ENCODE measurements at places on chromosomes 4 and X. TPM values are rescaled to one million over a fixed set of nuclear protein-coding genes. Genes with fewer than 3 reads are reported as not detected.
A peak's percentile ranks its signal among the peaks of the same experiment; 100 is the strongest.

DNA sequence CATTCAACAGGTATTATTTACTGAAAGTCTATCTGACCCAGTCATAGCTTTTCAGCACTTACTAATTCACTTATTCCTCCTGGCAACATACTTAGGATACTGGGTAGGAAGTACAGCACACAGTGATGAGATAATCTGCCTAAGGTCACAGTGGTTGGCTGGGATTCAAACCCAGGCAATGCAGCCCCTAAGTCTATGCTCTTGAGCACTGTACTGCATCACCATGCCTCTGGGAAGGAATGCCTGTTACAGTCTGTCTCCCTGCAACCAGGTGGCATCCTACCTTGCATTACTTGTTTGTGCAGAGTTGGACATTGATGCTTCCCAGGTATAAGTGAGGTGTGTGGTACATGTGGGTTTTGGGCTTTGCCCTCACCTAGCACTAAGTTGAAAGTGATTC is 21.5 kb upstream of the LRAT start:
- DNase-seq: no peak

GRCh38 chr4:8594097-8595038 is 1.8 kb downstream of the CPZ start:
- no peak for DNase-seq

Gene CYSLTR1
- 5.3 TPM for total RNA-seq

DNA sequence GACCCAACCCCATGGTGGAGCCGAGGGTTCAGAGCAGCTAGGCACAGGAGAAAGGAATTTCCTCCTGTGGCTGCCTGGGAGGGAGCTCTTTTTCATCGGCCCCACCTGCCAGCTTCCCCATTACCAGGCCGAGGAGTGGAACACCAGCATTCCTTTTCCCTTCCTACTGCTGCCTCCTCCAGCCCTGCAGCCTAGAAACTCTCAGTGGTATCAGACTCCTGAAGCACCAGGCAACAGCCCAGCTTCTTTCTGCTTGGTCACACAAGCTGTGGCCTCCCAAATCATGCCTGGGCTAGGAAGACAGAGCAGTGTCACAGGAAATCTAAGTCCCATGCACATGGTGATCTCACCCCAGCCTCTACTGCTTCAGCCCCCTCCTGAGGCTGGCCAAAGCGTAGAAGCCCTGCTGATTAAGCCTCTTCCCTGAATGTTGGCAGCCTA is 30.1 kb downstream of the RTL5 start:
- no peak for DNase-seq

DNA sequence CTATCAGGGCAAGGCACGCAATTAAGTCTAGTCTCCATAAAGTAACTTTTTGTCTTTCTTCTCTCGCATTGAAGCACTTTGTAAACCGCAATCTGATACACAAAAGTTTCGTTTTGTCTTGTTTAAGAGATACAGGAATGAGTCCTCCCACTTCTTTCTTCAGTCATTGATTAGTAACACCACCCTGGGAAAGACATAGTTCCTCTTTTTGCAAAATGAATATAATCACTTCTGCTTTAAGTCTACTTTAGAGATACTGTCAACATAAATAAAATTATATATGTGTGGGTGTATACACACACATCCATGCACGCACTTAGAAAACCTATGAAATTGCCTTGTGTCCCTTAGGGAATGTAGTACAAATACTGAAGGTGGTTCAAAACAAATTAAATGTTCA is 11.7 kb downstream of the COQ2 start:
- no peak for DNase-seq

- DNase-seq: no peak
These were observed 126.4 kb upstream of the JADE1 start for GRCh38 chr4:128682942-128683666.

GRCh38 chrX:136829413-136829812 is 48.7 kb upstream of the ARHGEF6 start:
- DNase-seq: no peak

- peak; percentile 61 for DNase-seq
These were observed 2.2 kb downstream of the PLXNB3 start for GRCh38 chrX:153766098-153766817.

GRCh38 chr4:135281230-135281629 is 1079.6 kb upstream of the PABPC4L start:
- no peak for DNase-seq

DNA sequence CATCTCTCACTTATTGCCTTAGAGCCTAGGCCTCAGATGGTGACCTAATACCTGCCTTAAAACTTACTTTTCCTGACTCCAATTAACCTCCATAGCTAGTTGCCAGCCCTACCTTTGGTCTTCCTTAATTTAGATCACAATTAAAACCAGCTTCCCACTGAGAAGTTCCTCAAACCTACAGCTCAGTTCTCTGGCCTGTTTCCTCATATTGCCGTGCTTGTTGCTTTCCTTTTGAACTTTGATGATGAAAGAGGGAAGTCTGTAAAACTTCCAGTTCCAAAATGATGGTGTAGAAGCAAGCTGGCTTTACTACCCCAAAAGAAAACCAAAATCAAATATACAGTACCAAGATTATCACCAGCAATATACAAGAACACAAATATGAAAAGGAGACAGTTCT is 28.9 kb upstream of the CAMK2D start:
- no peak for DNase-seq

Gene ODAPH
- not detected for total RNA-seq

Measured in sciatic nerve (tissue), 2 donors.